Cortex of kidney (tissue), 1 donor: ENCODE measurements at places on chromosomes 2 and 18.

DNA sequence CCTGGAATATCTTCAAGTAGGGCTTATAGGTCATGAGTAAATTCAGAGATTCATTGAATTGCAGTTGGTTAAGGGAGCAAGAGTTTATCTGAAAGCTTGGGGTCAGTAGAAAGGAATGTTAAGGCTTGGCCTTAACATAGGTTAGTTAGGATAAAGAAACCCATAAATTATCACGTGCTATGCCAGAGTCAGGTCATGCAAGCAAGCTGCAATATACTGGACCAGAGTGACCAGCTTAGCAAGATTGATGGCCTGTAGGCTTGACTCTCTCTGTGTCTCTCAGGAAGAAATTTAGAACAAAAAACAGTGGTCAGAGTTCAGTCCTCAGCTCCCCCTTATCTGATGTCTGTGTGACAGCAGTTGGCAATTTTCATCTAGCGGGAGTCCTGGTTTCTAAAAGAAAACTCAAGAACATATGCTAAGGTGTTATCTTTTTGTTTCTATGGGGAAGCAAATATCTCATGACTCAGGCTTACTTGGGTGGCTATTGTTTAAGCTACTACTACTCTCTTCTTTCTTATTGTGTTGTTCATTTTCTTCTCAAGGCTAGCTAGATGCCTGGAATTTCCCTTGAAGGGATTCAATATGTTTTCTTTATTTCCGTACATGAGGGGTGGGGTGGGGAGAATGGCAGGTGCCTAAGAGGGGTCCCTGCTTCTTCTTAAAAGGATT, 28.7 kb upstream of the MARCO start:
- DNase-seq, result no peak

DNA sequence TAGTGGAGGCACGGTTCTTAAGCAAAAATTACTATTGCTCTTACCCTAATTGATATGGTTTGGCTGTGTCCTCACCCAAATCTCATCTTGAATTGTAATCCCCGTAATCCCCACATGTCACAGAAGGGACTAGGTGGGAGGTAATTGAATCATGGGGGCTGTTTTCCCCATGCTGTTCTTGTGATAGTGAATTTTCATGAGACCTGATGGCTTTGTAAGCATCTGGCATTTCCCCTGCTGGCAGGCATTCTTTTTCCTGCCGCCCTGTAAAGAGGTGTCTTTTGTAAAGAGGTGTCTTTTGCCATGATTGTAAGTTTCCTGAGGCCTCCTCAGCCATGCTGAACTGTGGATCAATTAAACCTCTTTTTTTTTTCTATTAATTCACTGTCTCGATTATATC, 1691.8 kb upstream of the SLC39A10 start:
- no peak for DNase-seq

GRCh38 chr2:154032220-154032619, 160.5 kb downstream of the GALNT13 start:
- DNase-seq, result no peak

- no peak for DNase-seq
These were observed 296.0 kb downstream of the TMX3 start for GRCh38 chr18:68418881-68419280.

DNA sequence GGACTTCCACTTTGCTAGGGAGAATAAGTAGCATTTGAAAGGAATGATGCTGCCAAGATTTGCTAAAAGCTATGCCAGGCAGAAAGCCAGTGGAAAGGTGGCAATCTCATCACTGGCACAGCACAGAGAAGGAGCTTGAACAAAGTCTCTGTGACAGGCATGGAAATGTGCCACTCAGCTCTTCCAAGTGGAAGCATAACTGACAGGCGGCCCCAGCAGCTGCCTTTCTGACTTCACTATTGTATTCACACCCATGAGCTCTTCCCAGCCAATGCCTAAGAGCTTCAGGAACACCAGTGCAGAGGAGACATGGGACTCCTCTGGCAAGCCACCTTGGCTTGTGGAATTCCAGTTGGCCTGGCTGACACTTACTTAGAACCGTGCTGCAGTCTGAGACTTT, 134.6 kb upstream of the REG3G start:
- DNase-seq, result no peak

DNA sequence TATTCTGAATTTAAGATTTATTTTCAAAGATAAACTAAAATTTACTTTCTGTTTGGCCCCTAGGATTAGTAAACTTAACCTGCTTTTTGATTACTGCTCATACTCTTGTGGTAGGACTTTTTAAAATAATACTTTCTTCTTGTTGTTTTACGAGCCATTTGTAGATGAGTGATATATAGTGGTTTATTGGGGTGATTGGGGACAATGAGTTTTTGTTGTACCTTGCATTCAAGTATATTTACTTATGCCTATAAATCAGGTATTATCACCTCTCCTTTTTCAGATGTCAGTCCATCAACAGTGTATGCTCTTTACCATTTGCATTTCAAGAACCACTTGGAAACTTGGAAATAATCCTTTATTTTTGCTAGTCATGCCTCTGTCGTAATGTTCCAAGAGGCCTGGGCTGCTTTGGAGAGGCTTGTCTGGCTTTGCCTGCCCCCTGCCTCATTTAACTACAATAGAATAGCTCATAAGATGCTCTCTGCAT, 131.3 kb downstream of the COMMD1 start:
- DNase-seq, result no peak

DNA sequence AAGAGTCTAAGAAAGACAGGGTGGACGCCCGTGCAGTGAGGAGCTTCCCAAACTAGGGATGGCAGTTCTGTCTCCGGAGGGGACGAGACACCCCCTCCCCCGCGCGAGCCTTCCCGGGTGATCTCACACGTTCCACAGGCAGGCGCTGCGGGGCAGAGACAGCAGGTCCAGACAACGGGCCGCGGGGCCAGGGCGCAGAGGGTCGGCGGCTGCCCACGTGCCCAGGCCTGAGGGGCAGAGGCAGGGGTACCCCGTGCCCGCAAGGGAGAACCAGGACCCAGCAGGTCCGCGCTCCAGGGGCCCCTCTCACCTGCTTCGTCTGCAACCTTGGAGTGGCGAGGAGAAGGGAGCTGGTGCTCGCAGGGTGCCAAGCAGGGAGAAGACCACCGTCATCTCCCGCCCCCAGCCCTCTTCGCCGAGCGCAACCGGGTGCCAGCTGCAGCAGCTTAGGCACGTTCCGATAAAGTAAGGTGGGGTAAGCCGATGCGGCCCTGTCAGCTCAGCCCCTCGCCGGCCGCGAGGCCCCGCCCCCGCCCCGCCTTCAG, at the start of gene GPR155:
Gene GPR155, minus strand, starts transcription at position 467 of the 545 bp plus-strand sequence. CDS start 5,073 bp downstream, outside the sequence.
- DNase-seq, result no peak

DNA sequence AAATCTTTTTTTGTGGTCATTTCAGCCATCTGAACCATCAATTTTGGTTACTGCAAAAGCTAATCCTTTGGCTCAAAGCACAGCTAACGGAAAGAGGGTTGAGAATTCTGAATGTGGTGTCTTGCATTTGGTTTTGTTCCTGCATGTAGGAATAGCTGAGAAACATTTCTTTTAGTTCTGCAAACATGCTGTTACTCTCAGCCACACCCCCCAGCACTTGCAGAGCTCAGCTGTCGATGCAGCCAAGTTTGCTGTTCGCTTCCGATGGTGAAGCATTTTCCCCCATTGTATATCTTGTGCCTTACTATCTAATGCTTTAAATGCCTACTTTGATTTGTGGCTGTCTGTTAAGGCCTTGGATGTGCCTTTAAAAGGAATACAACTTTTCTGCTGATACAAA, 294.9 kb upstream of the FANCL start:
- DNase-seq, result no peak

DNA sequence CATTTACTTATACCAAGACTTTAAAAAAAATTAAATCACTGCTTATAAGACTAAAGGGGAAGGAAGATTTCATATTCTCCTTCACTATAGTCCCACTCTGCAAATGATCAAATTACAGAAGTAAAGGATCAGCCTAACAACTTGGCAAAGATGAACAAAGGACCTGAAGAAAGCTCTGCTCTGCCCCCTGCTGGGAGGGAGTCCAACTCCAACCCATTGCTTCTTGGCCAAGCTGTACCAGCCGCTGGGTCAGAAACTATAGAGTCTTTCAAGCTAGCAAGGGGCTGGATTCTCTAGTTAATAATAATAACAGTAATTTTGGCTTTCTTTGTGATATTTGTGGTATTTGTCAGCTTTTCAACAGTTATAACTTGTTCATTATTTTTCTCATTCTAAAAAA, 927.0 kb upstream of the CRIM1 start:
- DNase-seq, result no peak

DNA sequence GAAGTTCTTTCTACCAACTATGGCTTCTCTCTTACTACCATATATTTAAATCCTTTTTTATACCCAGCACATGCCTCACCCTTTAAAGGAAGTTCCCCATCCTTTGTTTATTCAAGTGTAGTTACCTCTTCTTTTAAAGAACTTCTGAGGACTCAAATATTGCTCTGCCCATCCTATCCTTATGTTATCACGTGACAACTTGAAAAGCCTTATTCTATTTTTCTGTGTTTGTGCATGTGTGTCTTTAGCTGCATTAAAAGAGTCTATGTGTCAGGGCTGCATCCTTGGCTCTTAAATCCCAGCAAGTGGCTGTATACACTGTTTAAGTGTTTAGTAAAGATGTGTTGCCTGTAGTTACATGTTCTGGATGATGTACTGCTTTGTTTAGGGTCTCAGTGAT, 22.5 kb downstream of the FSHR start:
- DNase-seq, result no peak

- DNase-seq, result no peak
These were observed 121.7 kb downstream of the KLHL29 start for GRCh38 chr2:23506531-23507266.

GRCh38 chr2:3128786-3129185, 248.8 kb downstream of the EIPR1 start:
- DNase-seq, result no peak
